Amniotic stem cell (primary cell): ENCODE measurements at places on chromosomes 16 and 17.
A peak's percentile ranks its signal among the peaks of the same experiment; 100 is the strongest.

DNA sequence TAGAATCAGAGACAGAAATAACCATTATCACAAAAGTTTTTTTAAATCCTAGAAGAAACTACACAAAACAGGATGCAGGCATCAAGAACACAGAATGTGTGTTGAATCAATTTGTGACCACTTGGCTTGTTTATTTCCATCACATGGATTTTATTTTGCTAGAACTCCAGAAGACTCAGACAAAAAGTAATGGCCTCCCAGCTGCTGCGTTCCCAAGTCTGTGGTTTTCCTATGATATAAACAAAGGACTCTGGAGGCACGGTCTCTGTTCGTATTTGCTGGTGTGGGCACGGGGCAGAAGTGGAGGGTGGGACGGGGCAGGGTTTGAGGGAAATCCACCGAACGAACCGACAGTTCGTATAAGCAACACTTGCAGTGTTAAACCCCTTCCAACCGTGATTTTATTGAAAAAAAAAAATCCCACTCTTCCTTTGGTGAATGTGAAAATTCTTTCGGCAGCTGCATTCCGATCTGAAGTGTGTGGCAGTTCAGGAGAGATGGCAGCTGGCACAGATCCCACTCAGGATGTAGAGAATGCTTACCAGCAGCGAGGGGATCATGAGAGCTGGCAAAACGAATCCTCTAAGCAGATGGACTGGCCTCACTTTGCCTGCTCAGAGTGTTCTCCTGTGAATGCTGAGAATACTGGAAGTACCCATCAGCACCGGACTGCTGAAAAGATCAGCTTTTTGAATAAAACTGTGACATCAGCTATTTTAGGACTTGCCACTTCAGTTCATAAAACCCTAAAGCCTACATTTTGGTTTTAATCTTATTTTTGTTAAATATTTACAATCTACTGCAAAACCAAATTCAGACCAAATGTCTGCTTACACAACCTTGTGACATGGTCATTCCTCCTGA lies 165.2 kb downstream of the VPS53 start:
- no peak for DNase-seq

DNA sequence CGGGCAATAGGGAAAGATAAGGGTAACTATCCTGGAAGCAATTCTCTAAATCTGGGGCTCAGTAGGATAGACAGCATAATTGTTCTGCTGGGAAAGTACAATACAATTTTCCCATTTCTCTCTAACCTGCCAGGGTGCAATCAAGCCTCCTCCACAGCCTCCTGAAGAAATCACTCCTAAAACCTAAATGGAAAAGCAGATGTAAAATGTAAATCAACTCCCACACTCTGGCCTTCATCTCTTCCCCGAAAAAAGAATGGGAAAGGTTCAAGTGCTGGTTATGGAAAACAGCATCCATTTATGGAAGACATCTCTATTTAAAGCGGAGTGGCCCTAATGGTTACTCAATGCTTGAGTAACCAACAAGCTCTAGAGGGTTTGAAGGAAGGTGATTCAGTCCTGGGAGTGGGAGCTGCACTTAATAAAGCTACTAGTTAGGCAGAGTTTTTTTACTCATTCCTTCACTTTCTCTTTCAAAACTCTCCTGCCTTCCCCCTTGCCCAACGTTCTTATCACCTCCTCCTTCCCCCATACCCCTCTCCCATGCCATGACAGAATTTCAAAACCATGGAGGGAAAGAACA lies 5.1 kb downstream of the MMD start:
- DNase-seq = no peak

DNA sequence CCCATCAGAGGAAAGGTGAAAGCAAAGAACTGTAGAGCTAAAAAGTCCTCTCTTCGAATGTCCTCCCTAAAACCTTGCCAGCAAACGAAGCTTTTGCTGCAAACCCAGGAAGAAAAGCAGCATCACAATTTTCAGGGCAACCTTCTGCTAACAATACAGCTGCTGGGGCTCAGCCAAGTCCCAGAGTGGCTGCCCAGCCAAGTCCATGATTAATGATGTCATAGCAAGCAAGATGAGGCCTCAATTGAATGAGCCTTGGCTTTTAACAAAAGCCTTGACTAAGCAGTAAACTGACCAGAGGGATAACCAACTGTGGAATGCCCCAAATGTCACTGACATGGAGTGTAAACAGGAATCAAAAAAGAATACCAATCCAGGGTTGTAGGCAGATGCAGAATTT lies 342.7 kb downstream of the PMP22 start:
- no peak for DNase-seq

- peak; percentile 46 for DNase-seq
These were observed 63.7 kb downstream of the SPAG9 start for GRCh38 chr17:51056813-51057510.

DNA sequence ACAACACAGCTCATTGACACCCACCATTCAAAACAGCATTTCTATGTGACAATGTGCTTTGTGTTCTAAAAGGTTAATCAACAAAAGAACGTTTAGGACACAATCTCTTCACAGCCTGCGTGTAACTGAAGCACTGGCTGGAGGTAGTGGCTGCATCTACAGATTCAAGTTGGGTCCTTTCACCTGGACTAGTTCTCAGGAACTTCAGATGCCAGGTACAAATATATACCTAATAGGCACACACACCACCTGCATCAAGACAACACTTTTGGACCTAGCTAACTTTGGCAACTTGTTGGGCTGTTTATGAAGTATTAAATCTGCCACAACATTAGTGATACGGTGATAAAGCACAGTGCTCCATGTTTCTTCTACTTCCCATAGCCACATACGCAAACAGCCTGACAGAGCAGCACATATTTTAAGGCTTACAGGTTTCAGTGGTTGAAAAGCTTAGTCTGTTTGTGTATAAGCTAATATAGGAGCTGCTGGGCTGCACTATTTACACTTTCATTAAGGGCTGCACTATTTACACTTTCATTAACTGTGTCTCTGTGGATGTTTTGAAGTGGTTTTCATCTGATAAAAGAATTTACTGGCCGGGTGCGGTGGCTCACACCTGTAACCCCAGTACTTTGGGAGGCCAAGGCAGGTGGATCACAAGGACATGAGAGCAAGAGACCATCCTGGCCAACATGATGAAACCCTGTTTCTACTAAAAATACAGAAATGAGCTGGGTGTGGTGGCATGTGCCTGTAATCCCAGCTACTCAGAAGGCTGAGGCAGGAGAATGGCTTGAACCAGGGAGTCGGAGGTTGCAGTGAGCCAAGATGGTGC lies 132.6 kb downstream of the PARN start:
- DNase-seq = no peak

DNA sequence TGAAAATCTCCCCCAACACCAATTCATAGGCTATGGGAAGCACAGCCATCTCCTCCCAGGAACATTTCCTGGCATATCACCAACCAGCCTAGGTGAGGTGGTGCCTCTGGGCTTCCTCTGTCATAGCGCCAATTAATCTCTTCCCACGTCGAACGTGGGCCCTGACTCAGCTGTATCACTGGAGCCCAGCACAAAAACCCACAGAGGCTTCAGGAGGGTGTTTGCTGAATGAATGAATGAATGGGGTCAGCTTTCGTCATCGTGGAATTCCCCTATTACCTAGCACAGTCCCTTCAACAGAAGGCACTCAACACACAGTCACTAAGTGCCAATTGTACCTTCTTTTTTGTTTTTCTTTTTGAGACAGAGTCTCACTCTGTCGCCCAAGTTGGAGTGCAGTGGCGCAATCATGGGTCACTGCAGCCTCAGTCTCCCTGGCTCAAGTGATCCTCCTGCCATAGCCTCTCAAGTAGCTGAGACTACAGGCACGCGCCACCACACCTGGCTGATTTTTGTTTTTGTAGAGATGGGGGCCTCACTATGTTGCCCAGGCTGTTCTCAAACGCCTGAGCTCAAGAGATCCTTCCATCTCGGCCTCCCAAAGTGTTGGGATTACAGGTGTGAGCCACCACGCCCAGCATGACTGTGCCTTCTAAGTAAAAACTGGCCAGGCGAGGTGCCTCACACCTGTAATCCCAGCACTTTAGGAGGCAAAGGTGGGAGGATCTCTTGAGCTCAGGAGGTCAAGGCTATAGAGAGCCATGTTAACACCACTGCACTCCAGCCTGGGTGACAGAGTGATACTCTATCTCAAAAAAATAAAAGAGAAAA lies 4.1 kb downstream of the ZNF688 start:
- no peak for DNase-seq

DNA sequence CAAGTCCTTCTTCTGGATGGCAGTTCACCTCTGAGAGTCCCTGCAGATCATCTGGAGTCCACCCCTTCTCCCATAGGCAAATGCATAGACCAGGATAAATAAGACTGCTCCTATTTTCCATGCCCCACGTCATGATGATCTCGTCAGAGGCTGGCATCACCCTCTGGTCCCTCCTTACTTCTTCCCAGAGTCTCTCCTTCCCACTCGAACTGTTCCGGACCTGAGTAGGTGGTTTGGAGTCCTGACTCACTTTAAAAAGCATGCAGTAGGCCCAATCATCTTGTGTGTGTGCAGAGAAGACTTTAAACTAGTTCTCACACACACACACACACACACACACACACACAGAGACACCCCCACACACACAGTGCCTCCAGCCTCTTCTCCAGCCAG lies 72.0 kb downstream of the SOX9 start:
- no peak for DNase-seq

DNA sequence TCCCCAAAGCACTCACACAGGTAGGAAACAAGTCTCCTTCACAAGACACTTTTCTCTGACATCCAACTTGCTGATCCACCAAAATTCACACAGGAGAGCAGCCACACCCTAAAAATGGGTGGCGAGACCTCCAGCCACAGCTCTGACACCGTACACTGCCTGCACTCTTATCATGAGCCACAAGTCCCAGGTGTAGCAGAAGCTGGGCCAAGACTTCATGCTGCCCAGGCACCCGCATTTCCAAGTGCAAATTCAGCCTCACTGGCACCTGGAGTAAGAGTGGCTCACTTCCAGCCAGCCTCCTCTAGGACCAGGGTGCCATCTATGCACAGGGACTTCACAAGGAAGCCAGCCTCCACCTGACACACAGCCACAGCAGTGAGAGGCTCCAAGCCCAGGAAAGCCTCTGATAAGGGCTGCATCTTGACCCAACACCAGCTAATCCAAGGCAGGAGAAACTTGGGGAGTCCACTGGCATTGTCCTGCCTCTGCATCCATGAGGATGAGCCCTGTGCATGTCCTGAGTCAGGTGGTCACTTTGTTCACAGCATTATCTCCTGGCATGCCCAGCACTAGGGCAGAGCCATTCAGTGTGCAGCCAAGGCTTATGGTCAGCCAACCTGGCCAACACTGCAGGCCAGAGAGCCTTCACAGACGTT lies 2.6 kb upstream of the ZNF768 start:
- no peak for DNase-seq

- no peak for DNase-seq
These were observed 512 bp upstream of the ADAMTS18 start for GRCh38 chr16:77435272-77435820.

DNA sequence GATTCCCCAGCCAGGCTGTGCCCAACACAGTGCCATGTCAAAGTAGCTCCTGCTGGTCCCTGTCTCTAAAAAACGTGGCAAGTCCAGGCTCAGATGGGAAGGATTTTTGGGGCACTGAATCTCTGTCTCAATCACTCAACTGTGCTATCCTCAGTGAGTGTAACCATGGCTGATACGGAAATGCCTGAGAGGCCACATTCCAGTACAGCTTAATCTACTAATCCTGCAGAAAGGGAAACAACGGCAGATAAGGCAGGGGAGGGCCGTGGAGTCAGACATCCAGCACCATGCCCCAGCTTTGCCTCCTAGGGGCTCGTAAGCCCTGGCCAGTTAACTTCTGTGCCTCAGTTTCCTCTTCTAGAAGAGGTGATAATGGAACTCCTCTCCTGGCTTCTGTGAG lies 251.7 kb downstream of the CPPED1 start:
- no peak for DNase-seq

- no peak for DNase-seq
These were observed 169.8 kb downstream of the PITPNC1 start for GRCh38 chr17:67546578-67547527.

- no peak for DNase-seq
These were observed 115.4 kb upstream of the GSE1 start for GRCh38 chr16:85497622-85498314.

DNA sequence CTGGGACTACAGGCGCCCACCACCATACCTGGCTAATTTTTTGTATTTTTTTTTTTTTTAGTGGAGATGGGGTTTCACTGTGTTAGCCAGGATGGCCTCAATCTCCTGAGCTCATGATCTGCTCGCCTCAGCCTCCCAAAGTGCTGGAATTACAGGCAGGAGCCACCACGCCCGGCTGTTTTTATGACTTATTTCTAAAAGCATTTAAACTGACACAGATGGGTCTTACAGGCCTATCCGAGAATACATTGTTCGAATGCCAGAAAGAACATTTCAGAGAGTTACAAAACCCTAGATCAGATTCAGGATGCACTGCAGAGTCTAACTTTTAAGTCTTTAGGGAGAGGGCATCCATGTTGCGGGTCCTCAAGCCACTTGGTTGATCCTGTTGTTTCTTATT lies 234.7 kb upstream of the MAF start:
- DNase-seq = no peak

GRCh38 chr17:75289832-75290337 lies 652 bp upstream of the SLC25A19 start:
- DNase-seq = peak; percentile 23

DNA sequence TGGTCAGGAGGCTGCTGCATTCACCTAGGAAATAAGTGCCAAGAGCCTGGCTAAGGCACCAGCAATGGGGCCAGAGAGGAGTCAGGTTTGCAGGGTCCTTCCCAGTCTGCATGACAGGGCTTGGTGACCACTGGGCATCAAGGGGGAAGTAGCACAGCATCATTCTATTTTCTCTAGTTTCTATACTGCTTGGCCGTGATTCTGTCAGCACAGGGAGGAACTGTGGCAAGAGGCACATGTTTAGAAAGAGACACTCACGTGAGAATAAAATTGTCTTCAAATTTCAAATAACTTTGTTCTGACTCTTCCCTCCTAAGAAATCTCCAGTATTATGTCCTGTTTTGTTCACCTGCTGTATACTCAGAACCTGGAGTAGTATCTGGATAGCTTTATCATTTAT lies 37.8 kb downstream of the ERN1 start:
- DNase-seq = no peak

- no peak for DNase-seq
These were observed 204.2 kb downstream of the PRKCA start for GRCh38 chr17:66506641-66507040.

DNA sequence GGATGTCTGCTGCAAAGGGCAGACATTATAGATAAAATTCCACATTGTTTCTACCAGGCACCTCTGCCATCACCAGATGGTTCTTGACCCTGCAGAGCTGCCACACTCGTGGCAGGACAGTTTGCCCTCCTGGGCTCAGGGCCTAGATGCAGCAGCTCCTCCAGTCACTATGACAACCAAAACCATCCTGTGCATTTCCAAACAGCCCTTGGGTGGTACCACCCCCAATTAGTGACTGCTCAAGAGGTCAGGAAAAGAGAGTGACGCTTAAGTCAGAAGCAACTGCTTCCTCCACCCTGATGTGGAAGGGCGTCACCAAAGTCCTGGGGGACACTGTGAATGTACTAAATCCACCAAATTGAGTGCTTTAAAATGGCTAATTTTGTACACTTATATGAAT lies 109.2 kb downstream of the C16orf95 start:
- DNase-seq = no peak

- DNase-seq = no peak
These were observed 135.1 kb upstream of the NOL11 start for GRCh38 chr17:67582673-67583081.

GRCh38 chr17:55144518-55144917 lies 120.2 kb upstream of the HLF start:
- DNase-seq = no peak
